ENCODE measurements at places on chromosomes 6 and 20.

- no peak for DNase-seq
Observed at GRCh38 chr6:53530346-53530745, 14.6 kb downstream of the GCLC start.

DNA sequence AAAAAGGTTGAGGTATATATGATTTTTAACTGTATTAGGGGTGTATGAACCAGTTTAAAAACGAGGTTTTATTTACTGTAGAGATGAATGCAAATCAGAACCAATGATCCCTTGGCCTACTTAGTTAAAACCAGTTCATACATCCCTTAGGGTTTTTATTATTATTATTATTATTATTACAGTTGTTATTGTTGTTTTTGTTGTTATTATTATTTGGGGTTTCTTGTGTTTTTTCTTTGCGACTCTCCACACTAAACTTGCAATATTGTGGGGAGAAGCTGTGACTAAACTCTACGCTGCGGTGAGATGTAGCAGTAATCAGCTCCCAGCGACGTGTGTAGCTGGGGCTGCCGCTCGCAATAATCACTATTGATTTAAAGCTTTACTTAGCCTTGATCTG is 62.2 kb downstream of the SSR1 start:
- no peak for DNase-seq

GRCh38 chr20:43658069-43658722 is 8.7 kb upstream of the MYBL2 start:
- no peak for DNase-seq

- DNase-seq, result no peak
Observed at GRCh38 chr6:366389-367297, 24.9 kb upstream of the IRF4 start.

GRCh38 chr6:71579902-71580301 is 291.3 kb downstream of the OGFRL1 start:
- no peak for DNase-seq

DNA sequence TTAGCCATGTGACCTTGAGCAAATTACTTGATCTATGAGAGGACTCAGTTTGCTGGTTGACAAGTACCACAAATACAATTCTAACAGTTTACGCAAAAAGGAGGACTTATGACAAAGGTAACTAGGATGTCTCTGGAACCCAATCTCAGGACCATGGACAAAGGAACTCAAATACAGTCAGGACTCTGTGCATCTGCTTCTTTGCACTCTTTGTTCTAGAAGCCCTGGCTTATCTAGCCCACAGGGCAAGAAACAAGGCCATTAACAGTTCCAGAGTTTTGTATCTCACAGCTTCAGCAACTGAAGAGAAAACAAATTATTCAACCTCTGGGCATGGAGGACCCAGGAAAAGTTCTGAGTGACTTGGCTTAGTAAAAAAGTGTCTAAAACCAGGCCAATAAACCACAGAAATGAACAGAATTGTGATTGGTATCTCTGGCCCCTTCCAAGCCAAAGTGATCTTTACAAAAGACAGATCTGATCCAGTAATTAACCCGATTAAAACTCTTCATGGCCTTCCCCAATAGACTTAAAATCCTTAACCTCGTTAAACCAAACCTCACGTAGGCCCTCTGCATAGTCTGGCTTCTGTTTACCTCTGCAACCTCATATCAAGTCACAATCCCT is 5.9 kb downstream of the WASF1 start:
- DNase-seq, result no peak
